ENCODE measurements at places on chromosomes 12 and 14. TPM values are rescaled to one million over a fixed set of nuclear protein-coding genes. Genes with fewer than 3 reads are reported as not detected.

The LRRIQ1 gene
- total RNA-seq = not detected

The KRT75 gene
- total RNA-seq = not detected

The SLC39A9 gene
- total RNA-seq = 46.2 TPM

The NOVA1 gene
- total RNA-seq = not detected

The SLC2A14 gene
- 0.18 TPM for total RNA-seq

The SLC7A8 gene
- total RNA-seq = 0.57 TPM

The AKAP6 gene
- 0.83 TPM for total RNA-seq

The SLC38A4 gene
- total RNA-seq = not detected

The KERA gene
- total RNA-seq = not detected

The ZDHHC22 gene
- total RNA-seq = not detected

The KLRD1 gene
- total RNA-seq = 8.8 TPM

The PSME1 gene
- 530 TPM for total RNA-seq

The POTEG gene
- total RNA-seq = not detected

The SYT10 gene
- not detected for total RNA-seq

The KRT83 gene
- not detected for total RNA-seq

The KCNH3 gene
- 5.3 TPM for total RNA-seq

The PIK3C2G gene
- not detected for total RNA-seq

The CFAP73 gene
- 0.34 TPM for total RNA-seq

The LRRC43 gene
- total RNA-seq = not detected

The ADAMTS20 gene
- not detected for total RNA-seq

The KIF26A gene
- total RNA-seq = 0.26 TPM

The TUNAR gene
- not detected for total RNA-seq

The ABCD2 gene
- total RNA-seq = 22.5 TPM

The EPYC gene
- not detected for total RNA-seq

The SPIC gene
- total RNA-seq = not detected

The YY1 gene
- 107 TPM for total RNA-seq

The FAR2 gene
- total RNA-seq = 16.7 TPM

The ACTN1 gene
- 56.1 TPM for total RNA-seq

The TAOK3 gene
- total RNA-seq = 61.4 TPM

The RFX4 gene
- total RNA-seq = not detected

The SLC25A21 gene
- not detected for total RNA-seq

The HOXC12 gene
- not detected for total RNA-seq

The SENP1 gene
- 50.1 TPM for total RNA-seq

The NID2 gene
- total RNA-seq = 0.29 TPM

The BHLHE41 gene
- total RNA-seq = not detected

The POMT2 gene
- total RNA-seq = 15.5 TPM

The PTCSC3 gene
- not detected for total RNA-seq

The DPF3 gene
- total RNA-seq = 10.7 TPM

The NUDT4 gene
- 61.0 TPM for total RNA-seq

The GARIN6 gene
- not detected for total RNA-seq

The OTOGL gene
- not detected for total RNA-seq

The PROX2 gene
- total RNA-seq = 0.13 TPM

The CEBPE gene
- 0.50 TPM for total RNA-seq

The RNF31 gene
- 142 TPM for total RNA-seq

The MYBPC1 gene
- total RNA-seq = not detected

The EFS gene
- total RNA-seq = not detected

The FAM222A gene
- 1.9 TPM for total RNA-seq

The LTB4R gene
- 28.0 TPM for total RNA-seq

The SMIM41 gene
- not detected for total RNA-seq

The BDKRB1 gene
- not detected for total RNA-seq

The CLECL1 gene
- 1.6 TPM for total RNA-seq

The OTX2 gene
- total RNA-seq = not detected

The CCDC91 gene
- 23.4 TPM for total RNA-seq

The DTX3 gene
- 17.8 TPM for total RNA-seq

The SLC5A8 gene
- not detected for total RNA-seq

The ACOT6 gene
- total RNA-seq = not detected

The ENTPD5 gene
- total RNA-seq = 13.8 TPM
